ENCODE measurements at places on chromosomes 5 and 9.

- DNase-seq = peak; percentile 59
Measured at GRCh38 chr5:177478711-177479646, 5.5 kb upstream of the DBN1 start.

GRCh38 chr9:4098031-4098430 is 201.8 kb downstream of the GLIS3 start:
- DNase-seq = no peak

DNA sequence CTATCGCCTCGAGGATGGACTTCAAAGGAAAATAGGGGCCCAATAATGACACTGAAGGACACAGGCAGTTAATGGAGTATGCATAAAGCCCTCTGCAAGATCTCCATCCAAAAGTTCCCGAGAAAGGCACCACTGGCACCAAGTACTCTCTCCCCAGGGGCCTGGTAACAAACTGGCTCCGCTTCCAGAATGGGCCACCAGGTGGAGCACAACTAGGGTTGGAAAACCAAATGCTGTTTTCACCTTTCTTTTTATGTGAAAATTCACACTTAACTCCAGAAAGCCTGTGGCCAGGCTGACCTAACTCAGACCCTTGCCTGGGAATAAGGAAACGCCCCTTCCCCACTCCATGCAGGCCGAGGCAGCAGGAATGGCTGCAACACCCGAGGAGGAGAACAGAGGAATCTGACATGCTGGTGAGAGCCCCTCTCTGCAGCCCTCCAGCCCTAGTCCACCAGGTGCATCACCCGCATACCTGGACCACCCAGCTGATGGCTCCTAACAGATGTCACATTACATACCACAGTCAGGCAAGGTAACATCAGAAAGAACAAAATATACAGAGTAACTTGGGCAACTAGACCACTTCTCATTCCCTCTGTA is 42.8 kb downstream of the CAMSAP1 start:
- DNase-seq = peak; percentile 61

DNA sequence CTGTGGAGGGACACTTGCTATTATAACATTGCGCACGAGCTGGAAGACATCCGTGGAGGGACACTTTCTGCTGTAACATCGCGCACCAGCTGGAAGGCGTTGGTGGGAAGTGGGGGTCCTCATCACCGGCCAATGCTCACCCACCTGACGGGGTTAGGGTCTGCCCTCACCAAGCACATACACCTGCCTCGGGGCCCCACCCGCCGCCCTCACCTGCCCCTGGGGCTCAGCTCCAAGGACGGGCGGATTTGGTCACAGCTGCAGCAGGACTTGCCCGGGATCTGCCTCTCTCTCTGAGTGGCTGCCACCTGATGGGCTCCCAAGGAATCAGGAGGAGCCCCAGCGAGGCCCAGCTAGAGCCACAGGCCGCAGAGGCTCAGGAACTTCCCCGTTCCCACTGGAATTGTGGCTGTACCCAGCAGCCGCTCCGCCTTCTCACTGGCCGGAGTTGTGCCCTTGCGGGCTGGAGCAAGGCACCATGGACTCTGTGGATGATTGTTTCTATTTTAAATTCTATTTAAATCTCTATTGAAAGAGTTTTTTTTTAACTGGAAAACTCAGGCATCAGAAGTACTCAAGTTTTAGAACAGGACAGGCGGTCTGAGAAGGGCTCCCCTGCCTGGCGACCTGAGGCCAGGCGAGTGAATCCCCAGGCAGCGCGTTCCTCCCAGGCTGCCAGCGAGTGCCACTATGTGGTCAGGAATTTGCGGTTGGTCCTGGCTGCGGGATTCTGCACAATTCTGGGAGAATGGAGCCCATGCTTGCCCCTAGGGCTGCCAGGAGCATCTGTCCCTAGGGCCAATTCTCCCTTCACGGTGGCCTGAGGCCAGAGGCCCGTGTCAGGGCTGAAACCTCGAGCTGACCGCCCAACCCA is 38.9 kb upstream of the SLC6A3 start:
- no peak for DNase-seq

GRCh38 chr5:99020698-99021048 is 91.9 kb upstream of the CHD1 start:
- DNase-seq = no peak

DNA sequence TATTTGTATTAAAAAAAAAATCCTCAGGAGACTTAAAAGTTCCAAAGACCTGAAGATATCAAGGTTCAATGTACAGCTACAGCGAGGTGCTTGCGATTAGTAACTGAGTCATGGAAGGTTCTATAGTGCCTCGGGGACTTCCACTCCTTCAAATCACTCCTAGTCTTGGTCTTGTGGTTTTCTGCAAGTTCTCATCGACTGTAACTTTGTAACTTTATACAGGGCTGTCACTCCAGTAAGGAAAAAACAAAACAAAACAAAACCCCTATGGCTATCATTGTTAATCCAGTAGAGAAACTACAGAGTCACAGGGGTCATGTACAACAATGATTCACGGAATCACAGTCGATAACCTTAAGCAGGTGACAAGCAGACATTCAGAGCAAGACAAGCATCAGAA is 39.8 kb upstream of the SELENOP start:
- DNase-seq = no peak

- no peak for DNase-seq
Measured at GRCh38 chr9:124348831-124349230, 66.4 kb downstream of the PSMB7 start.

- DNase-seq = no peak
Measured at GRCh38 chr9:133839822-133840329, 101.7 kb upstream of the SARDH start.

DNA sequence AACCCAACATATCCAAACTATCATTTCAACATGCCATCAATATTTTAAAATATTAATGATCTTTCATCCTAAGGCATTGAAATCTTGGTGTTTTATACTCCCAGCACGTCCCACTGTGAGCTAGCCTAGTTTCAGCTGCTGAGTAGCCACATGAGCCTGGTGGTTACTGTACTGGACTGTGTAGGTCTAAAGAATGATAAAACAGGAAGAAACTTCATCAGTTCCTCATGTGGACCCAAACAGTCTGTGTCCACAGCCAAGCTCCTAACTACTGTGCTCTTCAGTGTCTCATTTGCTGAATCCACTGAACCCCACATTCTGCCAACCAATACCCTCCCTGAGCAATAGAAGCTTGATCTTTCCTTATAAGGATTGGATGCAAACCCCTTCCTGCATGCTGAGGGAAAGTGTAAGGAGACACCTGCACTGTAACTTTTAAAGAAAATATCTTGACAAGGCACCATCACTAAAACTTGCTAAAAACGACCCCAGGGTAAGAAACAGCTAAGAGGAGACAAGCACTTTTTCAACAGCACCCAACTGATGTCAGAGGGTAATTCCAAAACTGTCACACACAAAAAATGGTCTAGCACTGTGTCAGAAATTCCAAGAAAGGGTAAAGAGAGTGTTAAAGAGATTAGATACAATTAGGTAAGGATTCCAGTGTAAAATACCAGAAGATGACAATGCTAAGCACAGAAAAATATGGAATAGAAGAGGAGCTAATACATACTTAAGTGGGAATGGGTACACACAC is 126.9 kb downstream of the SPOCK1 start:
- no peak for DNase-seq

- no peak for DNase-seq
Measured at GRCh38 chr5:59540366-59540765, 353.2 kb downstream of the PDE4D start.

- no peak for DNase-seq
Measured at GRCh38 chr5:36644727-36645126, 38.3 kb downstream of the SLC1A3 start.

DNA sequence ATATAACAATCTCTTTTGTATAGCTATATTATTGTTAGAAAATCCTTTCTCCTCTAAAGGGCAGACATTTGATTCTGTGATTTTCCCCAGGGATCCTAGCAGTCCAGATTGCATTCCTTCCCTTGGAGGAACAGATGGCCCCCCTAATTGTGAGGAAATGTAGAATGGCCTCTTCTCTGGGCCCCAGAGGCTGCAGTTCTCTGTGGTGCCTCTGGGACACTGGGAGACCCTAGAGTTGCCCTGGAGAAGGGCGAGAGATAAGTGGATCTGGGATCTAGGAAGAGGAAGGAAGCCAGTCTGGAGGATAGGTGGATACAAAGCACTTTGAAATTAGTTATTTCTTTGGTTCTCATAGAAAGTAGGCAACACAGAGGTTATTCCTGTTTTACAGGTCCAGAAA is 1.9 kb upstream of the HINT2 start:
- DNase-seq = no peak

DNA sequence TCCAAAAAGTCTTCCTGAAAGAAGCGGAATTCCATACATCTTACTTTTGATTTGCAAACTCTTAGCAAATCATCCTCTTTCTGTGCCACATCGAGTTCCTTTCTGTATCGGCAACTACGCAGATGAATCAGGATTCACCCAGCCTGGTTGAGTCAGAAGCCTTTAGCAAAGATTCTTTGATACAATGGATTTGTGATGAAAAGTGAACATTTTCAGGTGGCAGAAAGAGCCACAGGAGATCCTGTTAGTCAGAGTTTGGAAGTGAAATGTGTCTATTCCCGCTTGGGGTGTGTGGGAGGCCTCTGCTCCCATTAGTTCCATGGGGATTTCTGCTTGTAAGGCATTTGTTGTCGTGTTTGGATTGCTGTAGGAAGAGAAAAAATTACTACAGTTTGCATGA is 351.8 kb upstream of the WWC1 start:
- no peak for DNase-seq

DNA sequence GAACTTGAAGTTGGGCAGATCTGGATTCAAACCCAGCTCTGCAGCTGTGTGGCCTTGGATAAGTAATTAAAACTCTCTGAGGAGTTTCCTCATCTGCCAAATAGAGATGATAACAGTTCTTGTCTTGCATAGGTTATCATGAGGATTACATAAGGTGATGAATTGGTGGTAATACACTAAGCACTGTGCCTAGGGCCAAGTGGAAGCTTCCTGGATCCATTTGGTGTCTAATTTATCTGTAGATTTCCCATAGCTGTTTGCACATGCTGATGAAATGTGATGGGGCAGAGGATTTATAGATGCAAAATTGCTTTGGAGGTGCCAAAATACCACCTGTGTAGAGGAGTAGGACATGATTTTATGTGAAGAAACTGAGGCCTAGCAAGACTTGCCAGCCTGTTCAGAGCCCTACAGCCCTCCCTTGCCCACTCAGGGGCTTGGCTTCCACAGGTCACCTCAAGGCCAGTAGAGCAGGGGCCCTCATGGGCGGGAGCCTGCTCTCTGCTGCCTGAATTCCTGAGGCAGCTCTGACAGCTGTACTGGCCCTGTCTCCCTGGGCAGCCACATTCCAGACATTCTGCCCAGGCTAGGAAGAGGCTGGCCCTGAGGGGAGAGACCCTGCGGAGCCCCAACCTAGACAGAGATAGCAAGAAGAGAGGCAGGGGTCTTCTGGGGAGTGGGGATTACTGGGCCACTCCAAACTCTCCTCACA is 5.9 kb upstream of the FAT2 start:
- no peak for DNase-seq

- DNase-seq = peak; percentile 64
Measured at GRCh38 chr9:21993893-21994555, at the start of gene CDKN2A. Gene CDKN2A, minus strand, starts transcription at chr9:21994392.

GRCh38 chr9:134128727-134129679 is 6.9 kb upstream of the WDR5 start:
- DNase-seq = no peak

- no peak for DNase-seq
Measured at GRCh38 chr5:15703901-15704300, 203.9 kb downstream of the FBXL7 start.

DNA sequence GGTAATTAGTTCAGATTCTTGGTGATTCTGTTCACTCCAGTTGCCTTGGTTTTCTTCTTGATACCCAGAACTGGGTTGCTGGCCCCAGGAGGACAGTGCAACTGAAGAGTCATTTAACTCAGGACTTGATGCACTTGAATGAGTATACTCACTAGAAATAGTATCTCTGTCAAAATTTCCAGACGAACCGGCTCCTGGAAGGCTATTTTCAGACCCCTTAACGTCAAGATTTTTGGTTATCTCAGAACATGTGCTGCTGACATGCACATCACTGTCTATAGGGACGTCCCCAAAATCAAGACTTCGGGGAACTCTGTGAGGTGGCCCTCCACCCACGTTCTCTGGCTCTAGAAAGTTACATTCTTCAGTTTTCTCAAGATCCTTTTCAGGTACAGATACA is 56.7 kb upstream of the PCA3 start:
- no peak for DNase-seq

DNA sequence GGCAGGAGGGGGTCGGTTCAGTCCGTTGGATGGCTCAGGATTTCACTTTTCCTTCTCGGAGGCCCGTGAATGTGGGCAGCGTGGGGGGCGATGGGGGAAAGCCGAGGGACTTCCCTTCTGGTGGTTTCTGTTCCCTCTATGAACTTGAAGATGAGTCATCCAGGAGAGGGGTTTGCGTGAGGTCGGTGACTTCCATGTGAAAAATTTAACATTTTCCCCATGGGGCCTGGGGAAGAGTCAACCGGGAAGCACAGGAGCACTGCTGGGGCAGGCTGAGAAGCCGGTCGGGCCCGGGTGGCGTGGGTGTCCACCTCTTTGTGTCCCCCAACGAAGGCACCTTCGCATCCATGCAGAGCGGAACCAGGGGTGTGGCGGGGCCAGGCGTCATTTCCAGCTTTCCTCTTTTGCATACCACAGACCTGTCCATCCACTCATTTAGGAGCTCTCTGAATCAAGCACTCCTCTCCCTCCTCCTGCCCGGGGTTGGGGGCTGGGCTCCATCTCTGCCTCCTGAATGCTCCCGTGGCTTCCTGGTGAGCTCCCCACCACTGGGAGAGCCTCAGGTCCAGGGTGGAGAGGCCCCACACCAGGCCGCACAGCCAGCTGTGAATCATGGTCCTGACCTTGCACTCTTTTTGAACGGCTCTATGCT is 68.4 kb downstream of the ANKRD33B start:
- peak; percentile 27 for DNase-seq

DNA sequence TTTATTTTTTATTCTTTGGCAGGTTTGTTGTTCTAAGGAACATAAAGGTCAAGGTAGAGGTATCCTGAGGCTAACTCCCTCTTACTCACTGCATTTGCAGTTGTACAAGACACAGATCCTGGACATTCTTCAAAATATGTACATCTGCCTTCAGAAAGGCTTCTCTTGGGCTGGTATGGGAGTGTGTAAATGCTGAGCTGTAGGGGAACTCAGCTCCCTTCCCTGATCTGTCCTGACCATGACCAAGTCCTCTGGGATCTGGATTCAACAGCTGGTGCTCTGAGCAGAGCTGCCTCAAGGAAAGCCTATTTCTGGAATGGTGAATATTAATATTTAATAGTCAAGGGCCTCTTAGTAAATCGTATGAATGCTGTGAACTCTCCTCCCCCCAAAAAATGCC is 117.4 kb downstream of the PRKACG start:
- DNase-seq = no peak

GRCh38 chr5:143054480-143054941 is 284.3 kb downstream of the ARHGAP26 start:
- DNase-seq = no peak

GRCh38 chr5:2879701-2880100 is 128.2 kb upstream of the IRX2 start:
- DNase-seq = no peak

DNA sequence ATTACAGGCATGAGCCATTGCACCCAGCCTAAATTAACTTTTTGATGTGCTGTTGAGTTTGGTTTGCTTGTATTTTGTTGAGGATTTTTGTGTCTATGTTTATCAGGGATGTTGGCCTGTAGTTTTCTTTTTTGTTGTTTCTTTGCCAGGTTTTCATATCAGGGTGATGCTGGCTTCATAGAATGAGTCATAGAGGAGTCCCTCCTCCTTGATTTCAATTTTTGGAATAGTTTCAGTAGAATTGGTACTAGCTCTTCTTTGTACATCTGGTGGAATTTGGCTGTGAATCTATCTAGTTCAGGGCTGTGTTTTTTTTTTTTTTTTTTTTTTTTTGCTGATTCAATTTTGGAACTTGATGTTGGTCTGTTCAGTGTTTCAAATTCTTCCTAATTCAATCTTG is 1164.3 kb upstream of the DMAC1 start:
- no peak for DNase-seq
